ENCODE measurements at places on chromosomes 13 and 19. TPM values are rescaled to one million over a fixed set of nuclear protein-coding genes. Genes with fewer than 3 reads are reported as not detected.

Gene SLC46A3
- 0.25 TPM for total RNA-seq

Gene STOML3
- total RNA-seq = not detected

Gene DPF1
- total RNA-seq = 1.1 TPM

Gene OLFM2
- 6.2 TPM for total RNA-seq

Gene CCDC97
- 24.1 TPM for total RNA-seq

Gene GRIK5
- total RNA-seq = 1.1 TPM

All from PC-9 (cell line).